Activated CD8-positive, alpha-beta memory T cell treated with anti-CD3 and anti-CD28 coated beads, Interleukin-2, amount 10 ng/mL, durations not matched to agents 7 days and 5 days (primary cell): ENCODE measurements at places on chromosomes 16 and 17.

DNA sequence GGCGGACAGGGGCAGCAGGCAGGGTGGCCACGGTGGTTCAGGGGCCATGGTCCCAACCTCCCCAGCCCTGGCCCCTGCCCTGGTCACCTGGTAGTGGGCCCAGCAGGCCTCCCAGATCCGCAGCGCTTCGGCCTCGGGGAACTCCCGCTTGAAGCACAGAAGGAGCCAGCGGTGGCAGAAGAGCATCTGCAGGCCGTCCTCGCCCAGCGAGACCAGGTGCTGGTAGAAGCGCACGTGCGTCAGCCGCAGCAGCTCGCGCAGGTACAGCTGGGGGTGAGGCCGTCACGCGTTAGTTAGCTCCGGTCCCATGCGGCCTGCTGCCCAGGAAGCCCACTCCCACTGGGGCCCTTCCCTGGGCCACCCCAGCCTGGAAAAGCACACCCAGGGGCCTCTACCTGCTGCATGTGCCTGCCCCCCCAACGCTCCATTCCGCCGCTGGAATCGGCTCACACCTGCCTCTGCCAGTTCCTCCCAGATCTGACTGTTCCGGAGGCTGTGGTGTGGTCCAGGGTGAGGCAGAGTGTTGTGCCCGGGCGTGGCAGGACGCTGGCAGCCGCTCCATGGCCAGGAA, 90.8 kb downstream of the TBC1D16 start:
- no peak for DNase-seq

DNA sequence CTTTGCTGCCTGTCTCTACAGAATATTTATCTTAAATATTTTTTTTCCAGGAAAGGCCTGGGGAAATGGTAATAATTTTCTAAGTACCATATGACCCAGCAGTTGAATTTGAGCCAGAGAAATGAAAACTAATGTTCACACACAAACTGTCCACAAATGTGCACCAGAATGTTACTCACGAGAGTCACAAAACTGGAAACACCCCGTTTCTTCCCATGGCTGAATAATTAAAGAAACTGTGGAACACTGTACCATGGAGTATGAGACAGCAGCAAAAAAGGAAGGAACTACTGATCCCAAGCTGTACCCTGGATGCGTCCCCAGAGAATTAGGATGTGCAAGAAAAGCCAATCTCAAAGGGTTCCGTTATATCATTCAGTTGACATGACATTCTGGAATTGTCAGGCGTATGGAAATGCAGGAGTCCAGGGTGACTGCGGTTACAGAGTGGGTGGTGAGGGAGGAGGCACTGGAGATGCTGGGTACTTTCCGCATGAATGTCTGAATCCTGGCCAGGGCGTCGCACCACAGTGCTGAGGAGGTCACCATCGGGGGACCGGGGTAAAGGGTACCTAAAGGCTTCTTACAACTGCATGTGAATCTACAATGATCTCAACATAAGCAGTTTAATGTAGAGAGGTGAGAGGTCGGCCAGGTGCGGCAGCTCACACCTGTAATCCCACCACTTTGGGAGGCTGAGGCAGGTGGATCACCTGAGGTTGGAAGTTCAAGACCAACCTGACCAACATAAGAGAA, 34.5 kb downstream of the USP22 start:
- no peak for DNase-seq

GRCh38 chr16:85632709-85633437, 19.8 kb downstream of the GSE1 start:
- no peak for DNase-seq

- DNase-seq, result no peak
Observed at GRCh38 chr17:81455387-81455786, 57.2 kb downstream of the ACTG1 start.

DNA sequence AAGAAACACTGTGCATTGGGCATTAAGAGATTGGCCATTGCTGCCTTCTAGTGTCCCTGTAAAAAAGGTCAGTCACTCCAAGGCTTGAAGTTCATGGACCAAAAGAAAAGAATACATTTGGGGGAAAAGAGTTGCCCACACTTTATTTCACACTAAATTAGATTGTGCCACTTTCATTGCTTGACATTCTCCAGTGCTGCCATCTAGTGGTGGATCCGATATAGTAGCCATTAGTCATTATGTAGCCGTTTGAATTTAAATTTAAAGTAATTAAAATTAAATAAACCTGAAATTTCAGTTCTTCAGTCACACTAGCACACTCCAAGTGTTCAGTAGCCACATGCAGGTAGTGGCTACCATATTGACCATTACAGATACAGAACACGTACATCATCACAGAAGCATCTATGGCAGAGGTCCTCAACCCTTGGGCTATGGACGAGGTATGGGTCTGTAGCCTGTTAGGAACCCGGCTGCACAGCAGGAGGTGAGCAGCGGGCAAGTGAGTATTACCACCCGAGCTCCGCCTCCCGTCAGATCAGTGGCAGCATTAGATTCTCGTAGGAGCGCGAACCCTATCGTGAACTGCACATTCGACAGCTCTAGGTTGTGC, 21.9 kb upstream of the CDH5 start:
- DNase-seq, result no peak

- DNase-seq, result peak; percentile 80
Observed at GRCh38 chr16:67842509-67843342, 606 bp downstream of the THAP11 start.

DNA sequence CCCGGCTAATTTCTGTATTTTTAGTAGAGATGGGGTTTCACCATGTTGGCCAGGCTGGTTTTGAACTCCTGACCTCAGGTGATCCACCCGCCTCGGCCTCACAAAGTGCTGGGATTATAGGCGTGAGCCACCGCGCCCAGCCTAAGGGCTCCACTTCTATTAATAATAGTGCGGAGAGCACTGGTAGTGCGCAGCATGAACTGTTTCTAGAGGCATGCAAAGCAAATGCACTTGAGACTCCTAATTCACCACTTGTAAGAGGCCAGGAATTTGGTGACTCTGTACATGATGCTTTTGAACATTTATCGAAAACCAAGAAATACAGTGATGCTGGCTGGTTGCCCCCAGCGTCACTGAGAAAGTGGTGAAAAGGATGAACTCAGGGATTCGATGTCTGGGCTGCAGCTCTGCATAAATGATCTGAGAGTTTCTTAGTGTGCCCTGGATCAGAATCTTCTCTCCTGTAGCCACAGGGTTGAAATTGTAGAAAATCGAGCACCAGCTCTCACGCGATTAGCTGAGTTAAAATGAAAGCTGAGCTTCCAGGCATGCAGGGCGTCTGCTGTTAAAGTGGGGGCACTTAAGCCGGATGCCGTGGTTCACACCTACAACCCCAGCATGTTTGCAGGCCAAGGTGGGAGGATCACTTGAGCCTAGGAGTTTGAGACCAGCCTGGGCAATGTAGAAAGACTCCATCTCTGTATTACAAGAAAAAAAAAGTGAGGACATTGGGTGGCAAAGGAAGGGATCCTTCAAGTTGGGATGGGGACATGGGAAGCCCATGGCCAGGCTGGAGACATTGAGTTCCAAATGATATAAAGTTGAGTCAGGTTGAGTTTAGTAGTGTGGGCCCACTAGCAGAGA, 4.8 kb downstream of the RNF213 start:
- peak; percentile 95 for DNase-seq

DNA sequence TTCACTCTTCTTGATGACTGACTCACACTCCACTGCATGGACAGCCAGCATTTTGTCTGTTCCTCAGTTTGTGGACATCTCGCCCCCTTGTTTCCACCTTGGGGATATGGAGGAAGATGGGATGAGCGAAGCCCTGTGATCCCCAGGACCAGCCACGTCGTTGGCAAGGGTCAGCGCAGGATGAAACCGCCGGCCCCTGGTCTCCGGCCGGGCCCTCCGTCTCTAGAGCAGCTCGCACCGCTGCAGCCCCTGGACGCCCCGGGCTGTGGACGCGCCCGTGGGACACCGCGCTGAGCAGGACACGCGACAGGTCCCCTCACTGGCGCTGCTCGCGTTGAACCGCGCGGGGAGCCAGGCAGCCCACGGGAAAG, 604 bp upstream of the ZC3H18 start:
- DNase-seq, result no peak

GRCh38 chr16:21598701-21599121, 666 bp upstream of the METTL9 start:
- DNase-seq, result no peak

DNA sequence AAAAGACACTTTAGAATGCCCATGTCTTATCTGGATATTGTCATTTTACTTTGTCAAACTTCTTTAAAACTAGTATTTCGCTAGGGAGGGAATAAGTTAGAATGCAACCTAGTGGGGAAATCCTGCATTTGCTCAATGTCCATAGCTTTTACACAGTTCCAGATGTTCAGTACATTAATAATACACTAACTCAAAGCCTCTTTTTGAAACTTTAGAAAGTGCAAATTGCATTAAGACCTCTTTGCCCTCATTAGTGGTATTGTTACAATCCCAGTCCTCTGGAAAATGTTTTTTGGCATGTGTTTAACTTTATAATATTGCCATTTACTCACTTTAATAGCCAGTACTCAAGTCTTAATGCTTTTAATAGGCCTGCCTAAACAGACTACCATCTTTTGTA, 106.8 kb downstream of the BRIP1 start:
- no peak for DNase-seq

GRCh38 chr16:49462989-49463371, 89.4 kb downstream of the C16orf78 start:
- DNase-seq, result peak; percentile 39

DNA sequence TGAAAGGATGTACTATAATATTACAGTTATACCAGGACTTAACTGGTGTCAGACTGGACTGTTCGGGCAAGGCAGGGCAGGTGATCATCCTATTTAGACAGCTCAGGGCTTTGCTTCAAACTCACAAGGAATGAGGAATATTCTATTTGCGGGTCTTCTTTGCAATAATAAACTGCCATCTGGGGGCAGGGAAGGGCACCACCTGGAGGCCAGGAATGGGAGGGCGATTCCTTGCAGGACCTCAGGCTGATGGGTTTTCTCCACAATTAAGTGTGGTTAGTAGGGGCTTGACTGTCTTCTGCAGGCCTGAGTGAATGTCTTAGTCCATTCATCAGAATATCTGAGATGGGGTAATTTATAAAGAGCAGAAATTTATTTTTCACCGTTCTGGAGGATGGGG, 424.1 kb downstream of the CA10 start:
- no peak for DNase-seq

DNA sequence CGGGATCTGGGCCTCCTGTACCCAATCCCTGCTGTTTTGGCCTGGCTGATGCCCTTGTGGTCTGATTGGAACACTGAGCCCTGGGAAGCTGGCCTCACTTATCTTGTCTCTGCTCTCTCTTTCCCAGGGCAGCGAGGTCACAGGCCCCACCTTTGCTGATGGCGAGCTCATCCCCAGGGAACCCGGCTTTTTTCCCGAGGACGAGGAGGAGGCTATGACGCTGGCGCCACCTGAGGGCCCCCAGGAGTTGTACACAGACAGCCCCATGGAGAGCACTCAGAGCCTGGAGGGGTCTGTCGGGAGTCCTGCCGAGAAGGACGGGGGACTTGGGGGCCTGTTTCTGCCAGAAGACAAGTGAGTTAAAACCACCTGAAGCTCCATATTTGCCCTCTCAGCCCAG, 126.0 kb downstream of the RAB11FIP4 start:
- no peak for DNase-seq

- no peak for DNase-seq
Observed at GRCh38 chr16:88536971-88537751, 33.0 kb upstream of the ZC3H18 start.

GRCh38 chr17:55794725-55795482, 44.1 kb downstream of the PCTP start:
- DNase-seq, result no peak

- no peak for DNase-seq
Observed at GRCh38 chr17:68228817-68229570, 18.8 kb upstream of the AMZ2 start.

DNA sequence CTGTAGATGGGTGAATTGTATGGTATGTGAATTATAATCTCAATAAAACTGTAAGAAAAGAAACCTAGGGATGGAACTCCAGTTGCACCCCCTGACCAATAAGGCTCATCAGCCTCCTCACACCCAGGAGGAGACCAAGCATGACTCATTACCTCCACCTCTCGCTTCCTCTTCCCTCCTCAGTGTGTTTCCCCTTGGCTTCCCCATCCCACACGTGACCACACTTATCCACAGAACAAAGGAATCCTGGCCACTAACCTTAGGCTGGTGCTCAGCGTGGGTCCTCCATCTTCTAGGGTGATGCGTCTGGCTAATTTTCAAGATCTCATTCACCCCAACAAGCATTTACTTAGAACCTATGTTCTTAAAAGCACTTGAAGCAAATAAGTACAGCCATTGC, 36.2 kb upstream of the MAP3K14 start:
- DNase-seq, result no peak

DNA sequence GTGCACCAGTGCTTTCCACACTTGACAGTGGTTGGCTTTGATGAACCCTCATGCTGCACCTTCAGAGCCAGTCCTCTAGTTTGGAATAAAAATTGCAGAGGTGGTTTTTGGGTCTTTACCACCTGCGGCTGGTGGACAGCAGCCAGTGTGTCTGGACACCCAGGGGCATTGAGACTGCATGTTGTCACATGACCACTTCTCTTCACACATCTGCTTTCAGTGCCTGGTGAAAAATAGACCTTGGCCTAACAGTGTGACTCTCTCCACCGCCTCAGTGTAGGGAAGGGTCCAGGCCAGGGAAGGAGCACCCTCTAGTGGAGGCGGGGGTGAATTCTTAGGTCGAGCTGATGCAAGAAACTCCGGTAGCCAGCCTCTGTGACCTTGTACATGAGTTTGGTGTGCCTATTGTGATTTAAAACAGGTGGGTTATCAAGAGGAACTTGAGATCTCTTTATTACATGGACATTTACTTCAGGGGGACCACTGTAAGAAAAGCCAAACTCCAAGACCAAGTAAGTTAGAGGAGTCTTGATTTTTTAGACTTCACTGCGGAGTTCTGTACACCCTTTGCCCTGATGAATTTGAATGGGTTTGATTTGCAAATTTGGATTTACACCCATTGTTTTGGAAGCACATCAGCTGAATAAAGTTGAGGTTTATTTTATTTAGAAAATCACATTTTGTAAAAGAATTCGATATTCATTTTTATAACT, 17.9 kb downstream of the GOSR2 start:
- DNase-seq, result peak; percentile 80

DNA sequence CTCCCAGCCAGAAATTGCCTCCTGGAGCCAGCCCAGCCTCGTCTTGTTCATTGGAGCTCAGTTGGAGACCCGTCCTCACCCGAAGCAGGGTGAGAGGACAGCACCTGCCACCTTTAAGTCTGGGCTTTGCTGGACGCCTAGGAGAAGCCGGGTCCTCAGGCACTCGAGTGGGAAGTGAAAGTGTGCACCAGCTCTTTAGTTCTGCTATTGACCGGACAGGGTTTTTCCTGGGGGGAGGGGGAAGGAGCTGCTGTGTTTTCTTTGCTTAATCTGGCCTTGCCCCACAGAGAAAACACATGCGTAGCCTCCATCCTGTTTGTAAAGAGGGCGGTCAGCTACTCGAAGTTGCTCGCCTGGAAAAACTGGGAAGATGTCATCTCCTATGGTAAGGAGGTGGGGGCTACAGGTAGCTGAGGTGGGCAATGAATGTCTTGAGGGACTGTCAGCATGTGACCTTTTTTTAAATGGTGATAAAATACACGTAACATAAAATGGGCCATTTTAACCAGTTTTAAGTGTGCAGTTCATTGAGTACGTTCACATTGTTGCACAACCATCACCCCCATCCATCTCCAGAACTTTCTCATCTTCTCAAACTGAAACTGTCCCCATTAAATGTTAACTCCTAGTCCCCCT, 34.4 kb downstream of the CMIP start:
- DNase-seq, result no peak
